LoVo (cell line): ENCODE measurements at places on chromosomes 2 and 18.

DNA sequence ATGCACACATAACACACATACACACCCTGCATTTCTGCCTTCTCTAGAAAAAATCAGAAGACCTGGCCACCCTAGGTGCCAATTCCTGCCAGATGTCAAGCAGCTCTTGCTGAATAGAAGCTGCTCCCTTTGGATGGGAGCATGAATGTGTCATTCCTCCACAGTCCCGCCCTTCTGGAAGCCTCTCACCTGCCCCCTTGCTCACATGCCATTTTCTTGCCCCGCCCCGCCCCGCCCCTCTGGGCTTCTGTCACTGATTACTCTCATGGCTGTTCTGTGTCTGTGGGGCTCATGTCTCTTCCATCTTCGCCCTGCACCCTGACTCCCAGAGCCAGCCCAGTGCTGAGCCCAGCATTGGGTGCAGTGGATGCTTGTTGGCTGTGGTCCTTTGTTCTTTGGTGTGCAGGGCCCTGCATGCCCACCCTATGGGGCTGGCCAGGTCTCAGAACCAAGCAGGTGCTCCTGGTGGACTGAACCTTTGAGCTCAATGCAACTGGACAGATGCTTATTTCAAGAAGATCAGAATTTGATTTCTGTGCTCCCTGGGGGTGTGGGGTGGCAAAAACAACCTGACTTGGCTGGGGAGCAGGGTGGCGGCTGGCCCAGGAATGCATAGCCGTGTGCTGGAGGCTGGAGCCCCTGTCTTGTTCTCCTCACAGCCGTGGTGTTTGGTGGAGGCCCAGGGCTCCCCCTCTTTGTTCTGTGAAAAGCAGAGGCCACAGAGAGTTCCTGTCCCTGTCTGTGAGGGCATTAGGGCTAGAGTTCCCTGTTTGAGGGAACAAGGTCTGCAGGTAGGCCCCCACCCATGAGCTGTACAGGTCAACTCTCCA, 140.6 kb upstream of the GLI2 start:
- peak; percentile 46 for DNase-seq

GRCh38 chr2:131413148-131413747, 49.3 kb upstream of the RAB6D start:
- peak; percentile 53 for DNase-seq

- no peak for DNase-seq
Observed at GRCh38 chr2:222844323-222844722, 16.5 kb upstream of the ACSL3 start.

- no peak for DNase-seq
Observed at GRCh38 chr2:8198766-8199382, 483.0 kb upstream of the ID2 start.

DNA sequence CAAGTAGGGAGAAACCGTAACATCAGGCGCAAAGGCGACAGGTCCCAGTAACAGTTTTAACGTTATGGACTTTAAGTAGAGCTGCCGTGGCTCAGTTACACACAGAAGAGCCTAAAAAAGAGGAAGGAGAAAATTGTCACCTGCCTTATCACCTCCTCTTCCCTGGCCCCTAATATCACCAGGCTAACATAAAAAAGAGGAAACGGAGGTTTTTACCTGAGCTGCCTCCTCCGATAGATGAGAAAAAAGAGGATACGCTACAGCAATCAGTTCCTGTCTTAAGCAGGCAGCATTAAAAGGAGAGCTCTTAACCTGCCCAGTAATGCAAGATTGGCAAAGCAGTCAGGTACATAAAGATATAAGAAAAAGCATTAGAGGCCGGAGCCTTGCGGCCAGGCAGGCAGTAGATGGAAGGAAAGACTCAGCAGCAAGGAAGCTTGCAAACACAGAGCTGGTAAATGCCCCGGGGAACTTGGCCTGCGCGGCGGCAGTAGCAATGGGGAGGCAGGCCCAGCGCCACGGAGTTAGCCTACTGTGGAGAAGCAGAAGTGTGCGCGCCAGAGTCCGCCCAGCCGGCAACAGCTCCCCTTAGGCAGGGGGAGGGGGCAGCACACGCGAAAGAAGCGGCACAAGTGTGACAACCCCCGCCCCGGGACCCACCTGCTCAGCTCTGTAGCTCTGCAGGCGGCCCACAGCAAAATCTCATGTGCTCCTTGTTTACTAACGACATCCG, 116.3 kb upstream of the SCN7A start:
- DNase-seq: no peak

DNA sequence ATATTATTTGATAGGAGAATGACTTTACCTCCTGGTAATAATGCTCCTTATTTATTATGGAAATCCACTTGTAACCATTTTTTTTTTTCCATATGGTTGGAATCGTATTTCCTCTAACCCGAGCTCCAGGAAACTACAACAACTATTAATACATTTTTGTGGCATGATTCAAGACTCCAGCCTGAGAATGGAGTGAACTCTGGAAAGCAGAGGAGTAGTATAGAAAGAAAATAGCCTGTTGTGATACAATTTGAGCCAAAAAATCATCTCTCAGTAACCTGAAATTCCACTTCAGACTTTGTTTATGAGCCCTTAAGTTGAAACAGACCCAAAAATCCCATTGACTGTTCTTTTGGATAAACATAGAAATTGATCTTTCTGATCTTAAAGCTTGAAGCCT, 921.1 kb downstream of the SOCS6 start:
- no peak for DNase-seq

DNA sequence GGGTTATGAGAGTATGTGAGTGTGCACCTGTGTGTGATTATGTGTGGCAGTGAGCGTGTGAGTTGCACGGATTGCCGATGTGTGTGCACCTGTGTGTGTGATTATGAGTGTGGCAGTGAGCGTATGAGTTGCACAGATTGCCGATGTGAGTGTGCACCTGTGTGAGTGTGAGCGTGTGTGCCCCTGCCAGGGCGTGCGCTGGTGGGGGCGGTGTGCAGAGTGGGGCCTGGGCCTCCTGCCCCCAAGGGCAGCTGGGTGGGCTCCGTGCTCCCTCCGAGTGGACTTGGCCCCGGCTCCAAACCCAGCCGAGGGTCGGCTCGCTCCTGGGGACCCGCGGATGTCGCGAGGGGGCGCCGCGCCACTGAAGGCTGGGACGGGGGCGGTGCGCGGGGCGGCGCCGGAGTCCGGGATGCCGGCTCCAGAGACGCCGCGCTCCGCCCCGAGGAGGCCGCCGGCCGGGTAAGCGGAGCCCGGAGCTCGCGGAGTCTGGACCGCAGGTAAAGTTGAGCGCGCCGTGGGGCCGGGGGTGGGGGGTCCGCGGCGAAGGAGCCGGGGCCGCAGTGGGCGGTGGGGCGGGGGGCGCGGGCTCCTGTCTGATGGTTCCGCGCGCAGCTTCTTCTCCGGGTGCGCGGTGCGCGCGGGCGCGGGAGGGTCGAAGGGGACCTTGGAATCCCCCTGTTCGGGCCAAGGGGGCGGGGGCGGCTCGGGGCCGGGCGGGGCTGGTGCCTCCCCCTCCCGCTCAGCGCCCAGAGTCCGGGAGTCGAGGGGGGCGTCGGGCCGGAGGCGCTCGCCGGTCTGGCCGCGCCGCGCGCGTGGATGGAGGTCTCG, at the start of gene KCNG2:
TSS of gene KCNG2 (plus strand) at position 421 of the 828 bp plus-strand sequence. CDS start 65,730 bp downstream, outside the sequence.
- DNase-seq: no peak

- no peak for DNase-seq
Observed at GRCh38 chr2:159199761-159200465, 86.6 kb downstream of the WDSUB1 start.

GRCh38 chr2:134689315-134689714, 29.5 kb downstream of the TMEM163 start:
- DNase-seq: no peak

DNA sequence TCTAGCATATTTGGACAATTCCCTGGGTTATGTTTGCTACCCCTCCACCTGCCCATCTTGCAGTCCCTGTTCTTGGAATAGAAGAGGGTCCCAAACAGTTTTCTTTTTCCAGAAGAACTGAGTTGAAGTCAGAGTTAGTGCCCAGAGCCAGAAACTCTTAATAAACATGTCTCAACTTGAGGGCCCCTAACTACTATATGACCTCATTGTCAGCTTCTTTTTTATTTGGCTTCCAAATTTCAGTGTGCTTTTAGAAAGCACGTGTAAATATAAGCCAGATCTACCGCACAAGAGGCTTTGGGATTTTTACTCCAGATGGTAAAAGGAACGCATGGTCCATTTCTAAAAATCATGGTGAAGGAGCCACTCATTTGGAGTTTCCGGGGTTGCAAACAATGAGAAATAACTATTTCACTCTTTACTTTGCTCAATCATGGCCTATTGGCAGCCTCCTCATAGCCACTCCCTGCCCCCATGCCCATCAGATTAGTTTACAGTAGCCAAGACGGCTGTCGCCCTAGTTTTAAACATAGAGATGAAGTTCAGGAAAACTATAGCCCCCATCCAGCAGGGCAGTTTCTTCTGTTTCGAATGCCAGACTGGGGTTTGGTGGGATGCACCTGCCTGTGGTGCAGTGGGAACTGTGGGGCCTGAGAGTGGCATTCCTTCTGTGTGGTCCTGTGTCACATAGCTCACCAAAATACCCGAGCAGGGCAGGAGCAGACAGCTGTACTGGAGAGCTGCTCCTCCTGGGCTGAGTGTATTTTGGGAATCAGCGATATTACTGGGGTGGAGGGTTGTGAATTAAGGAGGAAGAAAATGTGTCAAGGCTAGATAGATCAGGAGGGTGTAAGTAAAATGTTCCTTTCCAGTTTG, 1.7 kb downstream of the MAPRE3 start:
- no peak for DNase-seq

GRCh38 chr2:123157016-123157415, 868.1 kb upstream of the CNTNAP5 start:
- no peak for DNase-seq

DNA sequence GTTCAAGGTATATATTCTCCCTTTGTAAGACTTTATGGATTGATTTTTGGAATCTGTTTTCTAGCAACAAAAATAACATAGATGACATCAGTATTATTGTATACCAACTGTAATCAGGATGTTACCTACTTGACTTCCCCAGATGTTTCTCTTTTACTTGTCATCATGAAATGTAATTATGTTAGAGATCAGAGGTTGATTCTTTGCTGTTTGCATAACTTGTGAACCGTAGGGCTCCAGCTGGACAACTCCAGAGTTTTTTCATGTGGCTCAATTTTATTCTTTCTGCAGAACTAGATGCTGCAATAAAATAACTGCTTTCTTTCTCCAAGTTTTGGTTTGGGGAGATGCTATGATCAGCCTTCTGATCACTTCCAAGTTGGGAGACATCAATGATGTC, 58.1 kb downstream of the SPOPL start:
- no peak for DNase-seq

GRCh38 chr2:72394541-72395070, 246.9 kb upstream of the CYP26B1 start:
- DNase-seq: peak; percentile 32

DNA sequence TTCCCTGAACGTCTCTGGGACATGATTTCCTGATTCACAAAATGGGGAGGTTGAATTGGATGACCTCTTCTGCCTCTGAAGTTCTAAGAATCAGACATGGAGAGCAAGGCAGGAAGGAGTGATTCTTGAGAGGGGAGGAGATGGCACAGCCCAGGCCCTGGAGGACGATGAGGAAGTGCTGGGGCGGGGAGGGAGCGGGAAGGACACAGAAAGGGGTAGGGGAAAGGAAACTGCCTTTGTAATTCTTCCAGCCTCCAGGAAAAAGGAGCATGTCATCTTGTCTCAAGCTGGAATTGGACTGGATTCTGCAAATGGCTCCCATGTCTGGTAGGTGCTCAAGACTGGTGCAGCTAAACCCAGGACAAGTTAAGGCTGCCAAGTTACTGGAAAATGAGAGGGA, 97.0 kb upstream of the NCK2 start:
- no peak for DNase-seq

GRCh38 chr18:76524900-76525698, 30.1 kb upstream of the ZNF516 start:
- no peak for DNase-seq

- DNase-seq: no peak
Observed at GRCh38 chr18:26538524-26538923, 9.8 kb downstream of the KCTD1 start.

GRCh38 chr2:43105586-43106558, 120.5 kb downstream of the ZFP36L2 start:
- DNase-seq: peak; percentile 26

DNA sequence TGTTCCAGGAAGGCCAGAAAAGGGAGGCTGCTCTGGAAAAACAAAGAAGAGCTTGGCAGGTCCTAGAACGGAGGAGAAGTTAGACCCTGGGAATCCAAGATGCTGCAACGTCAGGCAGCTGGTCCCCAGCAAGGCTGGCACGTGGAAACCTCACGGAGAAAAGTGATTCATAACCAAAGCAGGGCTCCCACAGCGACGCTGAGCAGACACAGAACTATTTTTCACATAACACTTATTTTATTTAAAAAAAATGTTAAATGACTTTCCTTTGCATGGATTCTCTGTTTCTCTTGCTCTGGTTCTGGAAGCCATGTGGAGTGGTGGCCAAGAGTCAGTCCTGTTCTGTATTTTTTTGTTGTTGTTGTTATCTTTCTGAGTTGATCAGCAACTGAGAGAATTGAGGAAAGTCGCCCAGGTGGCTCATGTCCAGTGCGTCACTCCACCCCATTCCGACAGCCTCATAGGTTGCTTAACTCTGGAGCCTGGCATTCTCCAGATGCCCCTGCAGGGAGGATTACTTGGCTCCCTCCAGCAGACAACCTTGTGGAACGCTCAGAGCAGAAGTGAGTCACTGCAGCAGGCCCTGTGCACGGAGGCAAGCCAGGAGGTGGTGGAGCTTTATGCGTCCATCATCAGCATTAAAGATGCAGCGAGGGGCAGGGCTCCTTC, 229.9 kb upstream of the HDAC4 start:
- peak; percentile 1 for DNase-seq

DNA sequence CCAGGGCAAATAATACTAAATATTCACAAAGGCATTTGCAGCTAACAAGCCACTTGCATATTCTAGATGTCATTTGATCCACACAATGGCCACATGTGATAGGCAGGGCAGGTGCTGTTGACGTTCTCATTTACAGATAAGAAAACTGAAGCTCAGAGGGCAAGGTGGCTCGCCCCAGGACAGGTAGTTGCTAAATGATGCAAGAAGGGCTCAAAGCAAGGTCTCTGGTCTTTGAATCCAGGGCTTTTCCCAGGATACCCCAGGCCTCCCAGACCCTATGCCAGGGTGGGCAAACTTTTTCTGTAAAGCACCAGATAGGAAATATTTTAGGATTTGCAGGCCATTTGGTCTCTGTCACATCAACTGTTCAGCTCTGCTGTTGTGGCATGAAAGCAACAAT, 35.1 kb downstream of the LOXHD1 start:
- no peak for DNase-seq

DNA sequence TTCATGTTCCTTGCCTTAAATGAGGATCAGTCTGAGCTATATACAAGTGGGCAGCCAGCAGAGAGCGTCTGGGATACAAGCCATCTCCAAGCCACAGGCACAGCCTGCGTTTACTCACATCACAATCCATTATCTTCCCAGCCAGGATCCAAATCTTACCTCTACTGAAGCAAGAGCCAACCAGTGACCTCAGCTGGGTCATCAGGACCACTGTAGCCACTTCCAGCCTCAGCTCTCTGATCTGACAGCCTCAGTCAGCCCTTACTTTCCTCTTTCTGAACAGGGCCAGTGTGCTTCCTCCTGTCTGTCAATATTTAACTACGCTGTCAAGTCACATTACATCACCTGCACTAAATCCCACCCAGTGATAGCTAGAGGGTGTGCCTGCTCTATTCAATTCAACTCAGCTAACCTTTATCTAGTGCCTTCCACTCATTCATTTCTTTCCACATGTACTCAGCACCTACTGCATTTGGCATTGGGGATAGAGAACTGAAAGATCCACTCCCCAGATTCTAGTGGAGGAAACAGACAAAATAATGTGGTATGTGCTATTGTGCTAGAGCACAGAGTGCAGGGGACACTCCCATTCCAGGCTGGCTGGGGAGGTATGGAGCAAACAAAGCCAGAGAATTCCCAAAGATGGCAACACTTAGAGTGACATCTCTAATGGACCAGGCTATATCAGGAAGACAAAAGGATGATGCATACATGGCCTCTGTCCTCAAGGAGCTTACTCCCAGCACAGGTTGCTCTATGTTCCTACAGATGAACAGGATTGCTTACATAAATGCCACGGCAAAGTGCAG, 146.5 kb downstream of the NCKAP5 start:
- no peak for DNase-seq
